ENCODE measurements at places on chromosomes 7 and 10. TPM values are rescaled to one million over a fixed set of nuclear protein-coding genes. Genes with fewer than 3 reads are reported as not detected.

The BTBD16 gene
- polyA plus RNA-seq = not detected

The NUTM2B gene
- polyA plus RNA-seq = 0.27 TPM

The SPDYE16 gene
- polyA plus RNA-seq = 0.03 TPM

The C7orf25 gene
- polyA plus RNA-seq = 0.70 TPM

The CCT6A gene
- 124 TPM for polyA plus RNA-seq

The CPXM2 gene
- polyA plus RNA-seq = 2.4 TPM

The ZSCAN25 gene
- polyA plus RNA-seq = 12.1 TPM

The ACTL6B gene
- polyA plus RNA-seq = 4.5 TPM

The AOC1 gene
- 0.17 TPM for polyA plus RNA-seq

DNA sequence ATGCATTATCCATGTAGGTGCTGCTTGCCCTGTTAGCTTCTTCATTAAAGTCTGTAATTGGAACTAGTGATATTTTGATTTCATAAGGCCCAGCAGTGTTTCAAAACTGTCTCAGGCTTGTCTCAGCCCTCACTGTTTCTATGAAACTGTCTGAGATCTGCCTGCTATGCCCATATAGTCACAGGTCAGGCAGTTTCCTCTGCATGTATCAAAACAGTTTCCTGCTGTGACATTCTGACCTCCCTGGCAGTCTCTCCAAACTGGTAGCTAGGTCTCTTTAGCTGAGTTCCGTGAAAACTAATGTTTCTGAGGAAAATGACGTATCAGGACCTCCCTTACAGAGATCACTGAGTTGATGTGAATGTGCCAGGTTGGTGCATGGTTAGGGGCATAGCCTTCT, 18.9 kb upstream of the SEMA3D start:
- no peaks in the 10 kb centered on the region for H3K36me3 ChIP-seq
- no peak for DNase-seq
- no peaks in the 10 kb centered on the region for H3K27me3 ChIP-seq
- peaks cover 3% of the 10 kb centered on the region for H3K4me1 ChIP-seq

GRCh38 chr10:105094048-105094447, 453.0 kb downstream of the SORCS3 start:
- H3K4me1 ChIP-seq = no peaks in the 10 kb centered on the region
- no peaks in the 10 kb centered on the region for H3K27me3 ChIP-seq
- H3K36me3 ChIP-seq = no peaks in the 10 kb centered on the region
- H3K4me3 ChIP-seq = no peak overlapping the region
- no peak for DNase-seq
- H3K27ac ChIP-seq = no peak overlapping the region

DNA sequence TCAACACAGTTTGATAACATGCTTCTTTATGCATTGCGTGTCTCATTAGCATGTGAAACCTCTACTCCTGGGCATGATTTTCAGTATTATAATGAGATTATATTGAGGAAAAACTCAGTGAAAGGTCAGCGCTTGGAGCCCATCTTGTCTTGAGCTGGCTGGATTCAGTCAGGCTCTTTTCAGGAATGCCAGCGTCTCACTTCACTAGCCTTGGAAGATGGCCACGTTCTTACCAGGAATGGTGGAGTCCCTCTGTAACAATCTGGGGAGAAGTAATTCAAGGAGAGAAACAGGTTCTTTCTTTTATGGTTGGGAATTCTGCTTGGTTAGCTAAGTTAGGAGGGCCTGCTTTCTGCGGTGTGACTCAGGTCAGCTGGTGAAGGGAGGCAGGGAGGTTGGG, 241.0 kb downstream of the GALNT17 start:
- H3K4me3 ChIP-seq = no peak overlapping the region
- DNase-seq = no peak
- no peak overlapping the region for H3K27ac ChIP-seq
- no peaks in the 10 kb centered on the region for H3K4me1 ChIP-seq
- H3K27me3 ChIP-seq = no peaks in the 10 kb centered on the region

DNA sequence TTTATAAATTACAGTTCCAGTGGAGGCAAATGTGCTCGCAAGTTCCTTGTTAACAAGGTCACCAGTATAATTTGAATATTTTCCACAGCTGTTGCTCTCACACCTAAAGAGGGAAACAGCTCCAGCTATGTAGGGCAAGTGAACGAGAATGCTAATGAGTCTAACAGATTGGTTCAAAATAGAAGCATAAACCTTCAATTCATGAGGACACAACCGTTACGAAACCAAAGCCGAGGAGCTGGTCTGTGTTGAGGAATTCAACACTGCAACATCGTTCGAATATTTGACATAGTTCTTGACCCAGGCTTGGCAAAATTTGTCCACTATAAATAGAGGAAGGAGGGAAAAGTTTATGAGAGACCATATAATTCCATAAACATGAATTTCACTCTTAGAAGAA, 161.3 kb downstream of the KLF6 start:
- H3K36me3 ChIP-seq = no peaks in the 10 kb centered on the region
- H3K4me3 ChIP-seq = no peak overlapping the region
- DNase-seq = no peak

DNA sequence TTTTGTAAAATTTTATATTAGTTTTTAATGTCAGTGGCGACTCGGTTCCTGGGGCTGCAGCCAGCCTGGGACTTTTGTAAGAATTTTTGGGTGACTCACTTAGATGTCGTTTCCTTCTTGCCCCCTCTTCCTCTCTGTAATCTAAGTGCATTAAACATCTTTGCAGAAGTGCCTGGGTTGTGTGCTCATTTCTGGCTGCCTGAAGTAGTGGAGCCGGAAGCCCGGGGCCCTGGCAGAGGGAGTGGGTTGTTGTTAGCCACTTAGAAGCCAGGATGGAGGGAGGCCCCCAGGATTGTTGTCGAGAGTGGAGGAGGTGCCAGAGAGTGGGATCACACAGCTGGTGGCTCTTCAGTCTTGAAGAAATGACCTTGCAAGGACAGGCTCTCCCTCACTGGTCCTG, 11.0 kb upstream of the TRIM8 start:
- H3K27ac ChIP-seq = no peak overlapping the region
- no peak for DNase-seq
- no peak overlapping the region for H3K4me3 ChIP-seq
- no peaks in the 10 kb centered on the region for H3K36me3 ChIP-seq

DNA sequence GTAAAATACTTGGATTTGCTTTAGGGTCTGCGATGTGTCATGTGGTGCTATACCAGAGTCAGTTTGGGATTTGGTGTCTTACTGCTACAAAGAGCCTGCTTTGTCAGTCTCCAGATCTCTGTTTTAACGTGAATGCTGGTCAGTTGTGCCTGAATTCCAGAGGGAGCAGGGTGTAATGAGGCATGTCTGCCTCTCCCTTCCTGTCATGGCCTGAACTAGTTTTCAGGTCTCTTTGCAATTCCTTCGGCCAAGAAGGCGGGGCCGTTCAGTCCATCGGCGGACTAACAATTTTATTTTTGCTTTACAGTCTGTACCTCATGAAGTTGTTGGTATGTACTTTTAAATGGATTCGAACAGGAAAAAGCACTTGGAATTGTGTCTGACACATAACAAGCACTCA, 465.1 kb upstream of the ADARB2 start:
- H3K27me3 ChIP-seq = no peaks in the 10 kb centered on the region
- peaks cover 15% of the 10 kb centered on the region for H3K4me1 ChIP-seq
- H3K4me3 ChIP-seq = no peak overlapping the region
- peak; percentile 10 for DNase-seq

DNA sequence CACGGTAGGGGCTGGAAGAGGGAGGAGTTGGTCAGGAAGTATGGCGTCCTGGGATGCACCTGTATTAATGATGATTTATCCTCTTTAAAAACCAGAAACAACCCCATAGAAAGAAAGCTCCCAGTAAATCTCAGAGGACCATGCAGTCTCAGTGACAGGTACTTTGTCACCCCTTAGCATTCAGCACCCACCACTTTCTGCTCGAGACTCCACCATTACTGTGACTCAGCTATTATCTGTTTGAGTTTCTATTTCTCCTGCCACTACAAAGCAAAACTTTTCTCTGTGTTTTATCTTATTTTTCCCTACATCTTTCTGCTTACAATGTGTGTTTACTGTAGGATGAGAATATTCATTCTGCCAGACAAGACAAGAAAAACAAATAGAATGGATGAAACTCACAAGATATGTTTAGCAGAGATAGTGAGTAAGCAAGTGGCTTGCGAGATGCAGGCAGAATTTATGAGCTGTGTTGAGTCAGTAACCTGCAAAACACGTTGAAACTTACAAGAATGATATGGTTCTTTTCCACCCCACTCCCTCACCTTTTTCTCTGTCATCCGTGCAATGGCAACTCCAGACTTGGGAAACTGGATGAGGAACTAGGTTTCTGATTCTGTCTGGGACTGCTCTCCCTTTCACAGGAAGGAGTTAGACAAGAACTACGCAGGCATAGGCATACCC, 127.1 kb downstream of the AOAH start:
- H3K36me3 ChIP-seq = no peaks in the 10 kb centered on the region
- no peak for DNase-seq
- no peaks in the 10 kb centered on the region for H3K4me1 ChIP-seq
- no peaks in the 10 kb centered on the region for H3K27me3 ChIP-seq
- H3K4me3 ChIP-seq = no peak overlapping the region
- no peak overlapping the region for H3K27ac ChIP-seq

DNA sequence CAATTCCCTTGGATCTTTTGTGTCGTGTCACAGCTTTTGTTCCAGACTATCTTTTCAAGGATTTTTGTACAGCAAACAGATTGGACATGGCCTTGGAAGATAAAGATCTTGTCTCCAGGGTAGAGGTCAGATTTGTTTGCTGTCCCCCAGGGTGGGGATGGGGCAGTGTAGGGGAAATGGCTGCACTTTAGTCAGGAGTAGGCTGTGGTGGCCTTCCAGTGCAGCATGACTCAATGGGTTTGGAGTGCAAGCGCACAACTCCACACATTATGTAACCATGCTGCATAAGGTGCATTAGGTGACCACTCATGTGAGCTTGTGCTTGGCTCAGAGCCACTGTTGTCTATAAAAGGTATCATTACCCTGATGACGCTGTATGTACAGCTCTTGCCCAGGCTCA, 23.9 kb upstream of the ADAMTS14 start:
- no peaks in the 10 kb centered on the region for H3K27me3 ChIP-seq
- peaks cover 5% of the 10 kb centered on the region for H3K36me3 ChIP-seq
- H3K4me1 ChIP-seq = no peaks in the 10 kb centered on the region

GRCh38 chr7:88306590-88307048, at the start of gene STEAP4:
TSS of gene STEAP4 (minus strand) at chr7:88306894. CDS start at chr7:88284269, 22,625 bp downstream.
- no peak within 1 kb of the TSS for H3K27ac ChIP-seq
- peaks cover 3% of the 10 kb centered on the region for H3K27me3 ChIP-seq
- no peaks in the 10 kb centered on the region for H3K4me1 ChIP-seq
- H3K36me3 ChIP-seq = no peaks in the 10 kb centered on the region
- peak; percentile 69 for DNase-seq

DNA sequence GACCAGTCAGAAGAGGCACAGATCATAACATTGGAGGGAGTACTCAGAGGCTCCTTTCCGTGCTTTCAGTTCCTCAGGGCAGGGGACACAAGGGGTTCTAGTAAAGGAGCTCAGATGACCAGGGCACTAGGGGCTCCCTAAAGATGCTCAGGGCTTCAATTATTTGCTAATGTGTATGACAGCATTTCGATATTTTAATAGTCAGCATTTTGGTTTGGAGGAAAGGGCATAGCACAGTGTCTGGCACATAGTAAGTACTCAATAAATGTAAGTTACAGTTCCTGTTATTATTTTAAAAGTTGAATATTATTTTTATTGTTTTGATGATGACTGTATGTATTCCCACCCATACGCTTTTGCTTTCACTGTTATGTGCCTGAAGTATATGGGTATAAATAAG, 260.0 kb downstream of the REEP3 start:
- H3K27ac ChIP-seq = no peak overlapping the region
- H3K36me3 ChIP-seq = no peaks in the 10 kb centered on the region
- H3K4me3 ChIP-seq = no peak overlapping the region
- H3K4me1 ChIP-seq = no peaks in the 10 kb centered on the region

DNA sequence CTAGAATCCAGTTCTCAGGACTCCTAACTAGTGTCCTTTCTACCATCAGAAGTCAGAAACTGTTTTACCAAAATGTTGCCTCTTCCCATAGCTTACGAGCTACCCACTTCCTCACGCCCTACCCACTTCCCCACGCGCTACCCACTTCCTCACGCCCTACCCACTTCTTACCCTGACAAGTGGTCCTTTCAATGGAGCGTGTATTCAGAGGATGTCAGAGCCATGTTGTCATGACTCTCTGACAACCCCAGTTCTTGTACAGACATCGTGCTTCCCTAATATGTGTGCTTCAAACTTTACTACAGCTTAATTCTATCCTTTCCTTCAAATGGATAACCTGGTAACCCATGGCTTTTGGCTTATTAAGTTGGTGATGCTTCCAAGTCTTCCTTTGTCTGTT, 84.8 kb upstream of the PHF14 start:
- H3K36me3 ChIP-seq = no peaks in the 10 kb centered on the region
- no peaks in the 10 kb centered on the region for H3K4me1 ChIP-seq

- no peaks in the 10 kb centered on the region for H3K27me3 ChIP-seq
- H3K4me1 ChIP-seq = peaks cover 4% of the 10 kb centered on the region
- peaks cover 16% of the 10 kb centered on the region for H3K36me3 ChIP-seq
- no peak for DNase-seq
- H3K4me3 ChIP-seq = no peak overlapping the region
- H3K27ac ChIP-seq = no peak overlapping the region
Observed at GRCh38 chr7:138483531-138483930, 23.5 kb downstream of the TRIM24 start.

GRCh38 chr10:121462955-121463354, 135.3 kb downstream of the FGFR2 start:
- no peak overlapping the region for H3K27ac ChIP-seq
- no peak for DNase-seq
- no peak overlapping the region for H3K4me3 ChIP-seq
- no peaks in the 10 kb centered on the region for H3K27me3 ChIP-seq

DNA sequence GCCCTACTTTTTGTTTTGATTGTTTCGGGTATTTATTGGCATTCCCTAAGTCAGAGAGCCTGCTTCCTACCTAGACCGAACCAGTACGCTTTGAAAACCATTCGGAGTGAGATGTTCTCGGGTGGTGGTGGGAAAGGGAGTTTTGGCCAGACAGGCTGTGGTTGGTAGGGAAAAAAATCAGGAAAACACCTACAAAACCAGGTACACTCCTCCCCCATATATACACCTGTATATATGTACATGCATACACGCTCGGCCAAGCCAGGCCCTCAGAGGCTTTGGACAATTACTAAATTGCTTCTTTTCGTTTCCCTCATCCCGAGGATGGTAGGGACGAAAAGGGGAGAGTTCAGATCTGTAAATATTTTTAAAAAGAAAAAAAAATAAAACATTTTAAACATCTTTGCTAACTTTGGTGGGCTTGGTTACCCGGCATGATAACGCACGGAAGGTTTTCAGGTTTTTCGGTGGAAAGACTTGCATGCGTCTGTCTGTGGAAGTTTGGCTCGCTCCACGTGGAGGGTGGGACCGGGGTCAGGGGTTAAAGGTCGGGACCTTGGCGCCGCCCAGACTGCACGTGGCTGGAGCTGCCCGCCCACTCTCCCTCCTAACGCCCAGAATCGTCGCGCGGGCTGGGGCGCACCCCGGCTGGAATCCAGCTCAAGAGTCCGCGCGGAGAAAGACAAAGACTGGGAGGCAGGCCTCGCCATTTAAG, 2.5 kb downstream of the HMX2 start:
- H3K4me3 ChIP-seq = peak overlapping the region; percentile 21
- H3K36me3 ChIP-seq = no peaks in the 10 kb centered on the region
- no peak for DNase-seq
- H3K27ac ChIP-seq = no peak overlapping the region
- peaks cover 19% of the 10 kb centered on the region for H3K4me1 ChIP-seq
- peaks cover 52% of the 10 kb centered on the region for H3K27me3 ChIP-seq

Measured in H1 (cell line).